Activated naive CD4-positive, alpha-beta T cell treated with anti-CD3 and anti-CD28 coated beads, Interleukin-2, amount 10 ng/mL, durations not matched to agents 5 hours and 36 hours (primary cell): ENCODE measurements at places on chromosomes 12 and 14. TPM values are rescaled to one million over a fixed set of nuclear protein-coding genes. Genes with fewer than 3 reads are reported as not detected.

HDAC7 gene
- 361 TPM for total RNA-seq

AKAP3 gene
- total RNA-seq = 2.3 TPM

SLCO1B1 gene
- not detected for total RNA-seq

RFX4 gene
- not detected for total RNA-seq
